ENCODE measurements at places on chromosomes 12 and 14.

DNA sequence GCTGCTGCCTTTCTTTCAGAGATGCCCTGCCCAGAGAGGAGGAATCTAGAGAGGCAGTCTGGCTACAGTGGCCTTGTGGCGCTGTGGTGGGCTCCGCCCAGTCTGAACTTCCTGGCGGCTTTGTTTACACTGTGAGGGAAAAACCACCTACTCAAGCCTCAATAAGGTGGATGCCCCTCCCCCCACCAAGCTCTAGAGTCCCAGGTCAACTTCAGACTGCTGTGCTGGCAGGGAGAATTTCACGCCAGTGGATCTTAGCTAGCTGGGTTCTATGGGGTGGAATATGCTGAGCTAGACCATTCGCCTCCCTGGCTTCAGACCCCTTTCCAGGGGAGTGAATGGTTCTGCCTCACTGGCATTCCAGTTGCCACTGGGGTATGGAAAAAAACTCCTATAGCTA, 25.6 kb downstream of the SPATA7 start:
- DNase-seq: no peak

DNA sequence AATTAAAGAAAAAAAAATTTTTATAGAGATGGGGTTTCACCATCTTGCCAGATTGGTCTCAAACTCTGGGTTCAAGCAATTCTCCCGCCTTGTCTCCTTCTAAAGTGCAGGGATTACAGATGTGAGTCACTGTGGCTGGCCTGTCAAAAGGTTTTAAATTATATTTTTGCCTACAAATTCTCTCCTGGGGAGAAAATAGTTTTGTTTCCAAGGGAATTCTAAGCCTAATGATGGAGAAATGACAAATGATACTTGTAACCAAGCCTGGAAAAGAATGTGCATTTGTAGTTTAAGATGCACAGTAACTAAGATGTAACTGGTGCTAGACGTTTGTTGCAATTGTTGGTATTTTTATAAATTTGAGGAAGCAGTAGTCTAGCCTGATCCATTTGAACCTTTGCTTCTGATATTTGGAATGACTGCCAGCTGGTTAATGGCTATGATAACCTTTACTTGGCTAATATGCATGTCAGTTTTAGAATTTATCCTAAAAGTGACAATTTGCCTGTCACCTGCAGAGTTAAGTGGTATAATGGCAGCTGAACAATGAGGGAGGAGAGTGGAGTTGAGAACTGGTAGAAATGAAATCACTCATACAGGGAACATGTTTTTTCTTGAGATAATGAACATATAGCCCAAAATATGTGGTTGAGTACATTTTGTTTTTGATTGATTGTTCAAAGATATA, 148.0 kb downstream of the FUT8 start:
- DNase-seq: no peak

DNA sequence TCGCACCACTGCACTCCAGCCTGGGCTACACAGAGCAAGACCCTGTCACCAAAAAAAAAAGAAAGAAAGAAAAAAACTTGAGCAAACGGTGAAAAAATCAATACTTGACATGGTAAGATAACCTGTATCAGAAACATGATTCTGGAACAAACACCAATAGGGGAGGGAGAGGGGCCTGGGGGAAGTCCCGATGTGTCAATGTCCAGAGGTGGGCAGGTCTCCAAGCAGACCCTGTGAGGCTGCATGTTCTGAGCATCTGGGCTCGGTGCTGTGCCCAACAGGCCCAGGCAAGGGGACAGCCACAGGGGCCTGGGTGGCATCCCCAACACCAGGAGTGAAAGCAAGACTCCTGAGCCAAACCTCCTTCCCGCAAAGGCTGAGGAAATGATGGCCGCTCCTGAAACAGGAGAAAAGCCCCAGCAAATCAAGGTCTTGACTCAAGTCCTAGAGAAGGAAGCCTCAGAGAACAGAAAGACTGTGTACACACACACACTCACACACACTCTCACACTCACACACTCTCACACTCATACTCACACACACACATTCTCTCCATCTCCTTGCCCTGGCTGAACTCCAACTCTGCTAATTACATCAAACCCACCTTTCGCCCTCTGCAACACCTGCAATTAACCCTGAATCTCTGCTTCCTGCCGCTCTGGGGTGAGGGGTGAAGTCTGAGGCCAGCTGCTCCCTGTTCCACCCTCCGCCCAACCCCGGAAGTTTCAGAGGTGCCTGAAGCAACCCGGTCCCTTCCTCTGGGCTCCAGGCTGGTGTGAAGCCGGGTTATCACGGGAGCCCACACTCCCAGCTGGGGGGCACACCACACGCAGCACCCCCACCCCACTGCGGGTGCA, 20.4 kb downstream of the CCDC88C start:
- peak; percentile 56 for DNase-seq

DNA sequence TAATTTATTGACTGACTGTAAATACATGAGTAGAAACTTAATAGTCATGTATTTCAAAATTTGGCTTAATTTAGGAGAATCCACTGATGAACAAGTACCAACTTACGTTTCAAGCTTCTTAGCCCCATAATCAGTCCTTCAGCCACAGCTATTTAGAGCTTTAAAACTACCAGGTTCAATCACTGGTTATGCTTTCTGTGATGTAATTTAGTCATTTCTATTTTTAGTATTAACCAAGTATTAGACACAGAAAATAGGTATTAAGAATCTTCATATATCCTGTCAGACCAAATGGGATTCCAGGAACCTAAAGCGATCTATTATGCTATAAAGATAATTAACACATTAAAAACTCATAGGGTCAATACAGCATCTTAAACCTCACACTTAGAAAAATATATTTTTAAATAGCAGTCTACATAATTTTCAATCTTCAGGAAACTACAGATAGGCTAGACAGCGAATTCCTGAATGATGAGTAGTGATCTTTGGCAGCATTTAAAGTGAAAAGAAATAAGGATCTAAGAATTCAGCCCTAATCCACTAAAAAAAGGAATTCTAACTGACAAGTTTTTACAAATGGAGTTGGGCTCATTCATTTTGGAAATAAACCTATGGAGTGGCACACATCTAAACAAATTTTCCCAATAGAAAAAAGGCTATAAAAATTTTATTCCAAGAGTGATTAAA, 51.5 kb downstream of the ZC3H14 start:
- no peak for DNase-seq

DNA sequence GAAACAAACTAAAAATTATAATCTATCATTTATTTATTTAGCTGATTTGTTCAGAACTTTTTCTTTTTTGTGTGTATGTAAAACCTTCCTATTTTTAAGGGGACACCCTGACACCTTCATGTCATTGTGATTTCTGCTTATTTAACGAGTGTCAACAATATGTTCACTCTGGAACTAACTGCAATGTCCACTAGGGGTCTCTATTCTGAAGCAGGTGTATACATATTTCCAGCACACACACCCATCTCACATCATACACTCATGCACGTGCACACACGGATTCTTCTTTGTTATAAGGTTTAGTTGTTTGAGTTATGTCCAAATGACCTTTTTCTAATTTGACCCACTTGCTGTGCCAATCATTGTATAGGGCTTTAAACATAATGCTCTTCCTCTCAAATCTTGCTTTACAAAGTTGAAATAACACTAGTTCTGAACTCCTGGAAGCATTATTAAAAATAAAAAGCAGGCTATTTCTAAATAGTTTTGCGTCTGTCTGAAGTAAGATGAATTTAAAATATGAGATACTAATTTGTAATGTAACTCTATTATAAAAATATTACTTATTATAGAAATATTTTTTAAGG, 15.5 kb downstream of the E2F7 start:
- no peak for DNase-seq

GRCh38 chr12:59972905-59973304, 377.1 kb downstream of the SLC16A7 start:
- no peak for DNase-seq

DNA sequence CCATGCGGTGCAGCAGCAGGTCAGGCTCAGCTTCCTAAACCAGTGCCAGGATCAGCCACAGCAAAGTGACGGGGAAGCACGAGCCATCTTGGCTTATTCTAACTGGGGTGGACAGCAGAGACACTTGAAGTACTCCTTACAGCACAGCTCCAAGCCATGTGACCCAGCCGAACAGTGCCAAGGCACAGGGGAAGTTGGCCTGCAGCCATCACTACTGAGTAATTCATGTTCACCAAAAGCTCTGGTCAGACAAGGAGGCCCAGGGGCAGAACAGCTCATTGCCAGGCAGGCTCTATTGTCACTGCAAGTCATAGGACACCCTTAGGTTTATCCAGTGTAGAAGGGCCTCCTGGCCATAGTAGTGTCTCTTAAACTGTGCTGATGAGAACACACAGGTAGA, 23.4 kb upstream of the SLC35F4 start:
- no peak for DNase-seq

DNA sequence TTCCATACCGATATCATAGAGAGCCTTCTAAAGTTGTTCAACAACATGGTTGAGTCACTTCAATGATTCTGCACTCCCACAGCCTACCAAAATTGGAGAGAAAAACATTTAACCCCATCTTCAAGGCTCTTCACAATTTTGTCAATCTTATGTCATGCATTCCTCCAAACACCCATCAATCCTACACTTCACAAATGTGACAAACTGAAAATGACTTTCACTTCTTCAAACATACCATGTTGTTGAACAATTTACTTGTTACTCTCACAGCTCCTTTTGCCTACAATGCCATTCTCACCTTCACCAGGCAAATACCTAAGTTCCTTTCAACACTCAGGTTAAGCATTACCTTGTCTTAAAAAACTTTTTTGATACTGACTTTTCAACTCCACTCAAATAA, 88.0 kb downstream of the OSBPL8 start:
- DNase-seq: no peak

DNA sequence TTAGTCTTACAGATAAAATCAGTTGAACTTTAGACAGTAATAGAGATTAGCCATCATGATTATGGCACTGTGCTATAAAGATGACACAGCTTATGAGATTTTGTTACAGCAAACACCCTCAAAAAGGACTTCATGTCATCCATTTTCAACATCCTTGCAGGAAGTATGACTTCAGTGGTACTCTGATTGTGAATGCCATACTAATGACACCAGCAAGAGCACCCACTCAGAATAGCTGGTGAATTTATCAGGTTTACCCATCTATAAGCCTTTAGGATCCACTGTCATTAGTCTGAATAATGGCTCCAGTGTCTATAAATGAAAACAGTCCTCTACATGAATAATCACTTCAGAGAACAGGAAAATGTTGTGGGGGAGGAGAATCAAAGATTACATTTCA, 615.2 kb downstream of the RPS29 start:
- no peak for DNase-seq

All from activated T-cell treated with anti-CD3 and anti-CD28 coated beads for 24 hours (primary cell).